ENCODE measurements at places on chromosomes 11 and 22.

DNA sequence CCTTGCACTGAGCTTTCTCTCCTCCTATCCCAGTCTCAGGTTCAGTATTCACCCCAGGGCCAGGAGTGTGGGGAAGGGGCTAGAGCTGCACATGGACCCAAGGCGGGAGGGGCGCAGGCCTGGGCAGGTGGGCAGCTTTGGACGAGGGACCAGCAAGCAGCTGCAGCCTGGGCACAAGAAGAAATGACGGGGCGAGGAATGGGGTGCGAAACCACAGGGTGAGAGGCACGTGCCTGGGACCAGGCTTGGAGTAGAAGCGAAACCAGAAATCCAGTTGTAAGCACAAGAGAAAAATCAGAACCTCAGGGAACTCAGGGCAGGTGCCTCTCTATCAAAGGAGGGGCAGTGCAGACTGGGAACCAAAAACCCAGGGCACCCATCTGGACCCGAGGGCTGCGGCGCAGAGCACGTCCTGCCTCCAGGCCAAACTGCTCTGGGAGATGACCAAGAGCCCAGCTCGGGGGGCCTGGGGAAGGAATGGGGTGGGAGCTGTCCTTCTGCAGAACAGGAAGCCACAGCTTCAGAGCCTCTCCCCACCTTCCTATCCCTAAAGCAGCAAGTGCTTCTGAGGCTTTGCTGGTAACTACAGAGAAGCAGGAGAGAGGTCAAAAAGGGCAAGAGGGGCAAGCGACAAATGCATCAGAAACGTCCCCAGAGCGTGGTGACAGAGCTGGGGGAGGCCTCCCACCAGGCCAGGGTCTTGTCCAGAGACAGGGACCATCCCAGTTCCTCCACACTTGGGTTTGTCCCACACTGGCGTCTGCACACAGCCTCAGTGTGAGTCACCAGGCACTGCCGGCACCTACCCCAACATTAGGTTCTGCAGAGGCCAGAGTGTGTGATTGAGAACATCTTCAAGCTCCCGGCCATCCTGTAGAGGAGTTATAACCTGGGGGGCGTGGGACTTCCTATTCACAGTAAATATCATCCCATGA is 18.3 kb upstream of the TMPRSS4 start:
- DNase-seq, result no peak

DNA sequence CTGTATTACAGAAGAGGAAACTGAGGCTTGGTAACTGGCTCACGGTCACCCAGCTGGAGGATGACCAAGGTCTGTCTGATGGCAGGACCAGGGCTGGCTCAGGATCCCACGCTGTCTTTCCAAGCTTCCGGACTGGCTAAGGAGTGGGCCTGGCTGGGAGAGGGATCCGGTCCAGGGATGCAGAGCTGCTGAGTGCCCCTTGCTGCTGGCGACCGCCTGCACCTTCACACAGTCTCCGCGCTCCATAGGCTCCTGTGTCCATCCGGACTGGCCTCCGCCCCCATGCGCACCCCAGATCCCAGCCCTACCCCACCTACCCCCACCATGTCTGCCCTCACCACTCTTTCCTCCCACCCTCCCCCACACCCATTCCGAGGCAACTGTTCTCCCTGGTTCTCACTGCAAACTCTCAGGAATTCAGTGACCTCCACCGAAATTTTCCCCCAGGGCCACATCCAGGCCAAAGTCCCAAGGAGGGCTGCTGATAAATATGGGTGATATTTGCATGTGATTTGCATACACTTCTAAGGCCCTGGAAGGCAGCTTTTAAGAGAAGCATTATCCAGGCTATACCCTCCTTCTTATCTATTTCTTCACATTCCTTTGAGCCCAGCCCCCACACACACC is 48.5 kb upstream of the SLC35C1 start:
- DNase-seq, result no peak

DNA sequence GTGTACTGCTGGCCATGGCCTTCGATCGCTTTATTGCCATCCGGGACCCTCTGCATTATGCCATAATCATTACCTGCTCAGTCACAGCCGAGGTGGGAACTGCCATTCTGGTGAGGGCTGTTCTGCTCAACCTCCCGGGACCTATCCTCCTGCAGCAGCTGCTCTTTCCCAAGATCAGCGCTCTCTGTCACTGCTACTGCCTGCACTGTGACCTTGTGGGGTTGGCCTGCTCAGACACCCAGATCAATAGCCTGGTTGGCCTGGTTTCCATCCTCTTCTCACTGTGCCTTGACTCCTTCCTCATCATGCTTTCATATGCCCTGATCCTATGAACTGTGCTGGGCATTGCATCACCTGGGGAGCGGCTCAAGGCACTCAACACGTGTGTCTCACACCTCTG is 24.9 kb upstream of the TRIM21 start:
- no peak for DNase-seq

GRCh38 chr11:46658259-46658658 is 40.9 kb downstream of the ATG13 start:
- DNase-seq, result no peak

- DNase-seq, result no peak
These were observed 722 bp upstream of the KRTAP5-2 start for GRCh38 chr11:1598816-1599215.

DNA sequence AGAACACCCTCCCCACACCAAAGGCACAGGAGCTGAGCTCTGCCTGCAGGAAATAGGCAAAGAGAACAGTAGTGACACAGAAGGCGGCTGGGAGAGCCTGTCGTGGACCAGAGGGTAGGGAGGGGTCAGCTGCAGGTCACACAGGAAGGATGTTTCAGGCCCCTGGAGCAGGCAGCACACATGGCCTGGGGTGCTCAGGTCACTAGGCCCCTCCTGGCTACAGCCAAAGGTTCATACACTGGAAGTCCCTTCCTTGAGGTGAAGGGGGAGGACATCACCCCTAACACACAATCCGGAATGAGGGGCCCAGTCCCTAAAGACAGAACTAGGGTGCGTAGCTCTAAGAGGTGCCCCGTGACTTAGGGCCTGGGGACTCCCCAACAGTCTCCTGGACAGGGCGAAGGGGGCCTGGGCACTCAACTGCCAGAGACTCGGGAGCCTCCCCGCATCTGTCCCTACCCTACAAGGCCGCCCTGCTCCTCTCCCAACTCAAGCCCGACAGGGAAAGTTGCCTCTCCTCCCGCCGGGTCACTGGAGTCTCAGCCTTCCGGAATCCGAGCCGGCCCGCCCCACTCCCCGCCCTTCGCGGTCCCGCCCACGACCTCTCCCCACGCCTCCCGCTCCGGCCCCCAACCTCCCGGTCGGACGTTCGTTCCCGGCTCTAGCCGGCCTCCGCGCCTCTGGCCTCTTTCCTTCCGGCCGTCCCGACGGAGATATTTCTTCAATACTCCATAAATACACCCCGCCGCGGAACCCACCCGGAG is at the start of gene CYB5R2:
Gene CYB5R2 (minus strand): TSS at position 541 of the 764 bp plus-strand sequence. CDS start 675 bp downstream, outside the sequence.
- no peak for DNase-seq

GRCh38 chr11:134412203-134413042 is at the start of gene B3GAT1:
TSS of gene B3GAT1 (minus strand) at chr11:134412242. CDS start at chr11:134387659, 24,583 bp downstream.
- no peak for DNase-seq

- no peak for DNase-seq
These were observed 24.7 kb upstream of the ANGPTL5 start for GRCh38 chr11:101940901-101941520.
